GM13976 (cell line): ENCODE measurements at places on chromosomes 7 and 10.
A peak's percentile ranks its signal among the peaks of the same experiment; 100 is the strongest.

- DNase-seq, result no peak
Observed at GRCh38 chr10:75600833-75601232, 169.4 kb downstream of the LRMDA start.

GRCh38 chr7:137760111-137760510 is 86.7 kb downstream of the DGKI start:
- DNase-seq, result no peak

DNA sequence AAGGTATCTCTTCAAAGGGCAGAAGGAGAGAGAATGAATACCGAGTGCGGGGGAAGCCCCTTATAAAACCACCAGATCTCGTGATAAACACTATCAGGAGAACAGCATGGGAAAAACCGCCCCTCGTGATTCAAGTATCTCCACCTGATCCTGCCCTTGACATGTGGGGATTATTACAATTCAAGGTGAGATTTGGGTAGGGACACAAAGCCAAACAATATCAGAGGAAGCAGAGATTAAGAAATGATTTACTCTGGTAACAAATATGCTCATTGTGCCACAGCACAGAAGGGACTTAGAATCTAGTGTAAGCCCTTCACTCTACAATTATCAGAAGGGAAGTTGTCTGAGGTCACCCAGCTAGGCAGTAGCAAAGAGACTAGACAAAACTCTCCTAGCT is 40.1 kb upstream of the ZNRF2 start:
- DNase-seq, result no peak

DNA sequence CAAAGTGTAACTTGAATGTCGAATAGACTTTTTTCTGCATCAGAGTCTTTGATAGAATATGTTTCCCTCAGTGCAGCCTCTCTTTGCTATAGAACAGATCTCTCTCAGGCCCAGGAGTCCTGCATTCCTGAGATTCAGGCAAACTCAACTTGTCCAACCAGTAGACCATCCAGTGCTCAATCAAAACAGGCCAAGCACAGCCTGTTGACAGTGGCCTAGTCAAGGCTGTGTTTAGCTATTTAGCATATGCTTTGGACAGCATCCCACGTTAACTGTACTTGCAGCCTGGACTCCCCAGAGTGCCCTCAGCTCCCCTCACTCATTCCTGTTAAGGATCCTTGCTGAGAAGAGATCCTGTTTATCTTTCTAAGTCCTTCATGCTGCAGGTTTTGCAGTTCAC is 16.3 kb downstream of the OR6V1 start:
- DNase-seq, result no peak

DNA sequence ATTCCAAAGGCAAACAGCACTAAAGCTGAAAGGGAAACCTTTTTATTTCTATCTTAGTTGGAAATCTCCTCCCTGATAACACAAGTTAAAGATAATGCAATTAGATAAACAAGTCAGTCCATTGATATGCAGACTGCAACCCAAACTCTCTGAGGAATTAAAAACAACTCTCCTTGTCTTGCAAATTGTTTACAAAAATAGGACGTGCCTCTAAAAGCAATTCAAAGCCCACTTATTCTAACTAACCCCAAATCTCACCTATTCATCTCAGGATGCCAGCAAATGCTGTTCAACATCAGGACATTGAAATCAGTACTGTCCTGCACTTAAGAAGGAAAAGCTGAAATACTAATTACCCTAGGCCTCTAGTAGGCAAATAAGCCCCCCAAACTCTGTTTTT is 12.8 kb downstream of the SHTN1 start:
- no peak for DNase-seq

GRCh38 chr10:78745441-78745840 is 323.3 kb upstream of the ZMIZ1 start:
- DNase-seq, result no peak

GRCh38 chr7:108028111-108028510 is 25.1 kb upstream of the LAMB1 start:
- no peak for DNase-seq

- DNase-seq, result no peak
Observed at GRCh38 chr10:70890917-70891431, 2.6 kb upstream of the PCBD1 start.

DNA sequence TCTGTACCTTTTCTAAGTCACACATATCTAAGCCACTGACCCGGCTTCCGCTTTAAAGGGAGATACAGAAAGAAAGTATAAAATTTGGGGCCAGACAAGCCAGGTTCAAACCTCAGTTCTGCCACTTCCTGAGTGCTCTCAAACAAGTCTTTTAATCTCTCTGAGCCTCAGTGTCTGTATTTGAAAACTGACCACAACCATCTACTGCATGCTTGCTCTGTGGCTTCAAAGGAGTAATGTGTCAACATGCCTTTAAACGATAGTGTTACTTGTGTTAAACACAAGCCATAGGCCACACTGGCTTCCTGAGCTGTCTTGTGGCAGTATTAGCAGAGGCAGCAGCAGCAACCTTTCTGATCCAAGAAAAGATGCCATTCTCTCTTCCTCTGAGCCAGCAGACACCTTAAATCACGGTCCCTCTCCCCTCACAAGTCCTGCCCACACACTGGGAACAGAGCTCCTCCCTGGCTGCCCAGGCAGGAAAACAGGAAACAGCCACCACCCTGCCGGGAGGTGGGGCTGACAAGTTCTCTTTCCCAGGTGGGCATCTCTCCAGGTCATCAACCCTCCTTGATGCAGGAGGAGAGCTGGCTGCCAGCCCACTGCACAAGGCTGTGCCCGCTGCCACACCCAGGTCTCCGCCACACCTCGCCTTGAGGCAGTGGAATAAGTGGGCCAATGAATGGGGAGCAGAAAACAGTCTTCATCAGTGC is 10.7 kb downstream of the HIP1 start:
- peak; percentile 33 for DNase-seq

- DNase-seq, result no peak
Observed at GRCh38 chr7:66837661-66838060, 83.4 kb upstream of the TMEM248 start.

- DNase-seq, result no peak
Observed at GRCh38 chr7:141704112-141704511, 2.1 kb upstream of the DENND11 start.

- DNase-seq, result no peak
Observed at GRCh38 chr10:22874189-22874854, 53.5 kb upstream of the ARMC3 start.

DNA sequence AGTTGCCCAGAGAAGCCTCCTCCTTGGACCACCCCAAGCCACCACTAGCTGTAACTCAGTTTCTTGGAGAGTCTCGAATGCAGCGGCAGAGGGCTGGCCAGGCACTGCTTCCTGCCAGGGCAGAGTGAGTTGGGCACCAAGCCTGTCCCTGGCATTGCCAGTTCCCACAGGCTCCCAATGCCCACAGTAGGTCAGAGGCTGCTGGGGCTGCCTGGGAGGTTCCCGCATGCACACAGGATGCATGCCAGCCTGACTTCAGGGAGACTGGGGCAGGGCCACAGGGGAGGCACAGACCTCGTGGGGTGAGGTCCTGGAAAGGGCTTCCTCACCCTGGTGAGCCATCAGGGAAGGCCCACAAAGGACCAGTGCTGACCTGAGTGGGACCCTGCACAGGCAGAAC is 152.8 kb downstream of the ZNF248 start:
- DNase-seq, result no peak

- DNase-seq, result no peak
Observed at GRCh38 chr7:15087771-15088170, 185.2 kb upstream of the DGKB start.

GRCh38 chr10:60423920-60424319 is 34.2 kb upstream of the ANK3 start:
- no peak for DNase-seq

DNA sequence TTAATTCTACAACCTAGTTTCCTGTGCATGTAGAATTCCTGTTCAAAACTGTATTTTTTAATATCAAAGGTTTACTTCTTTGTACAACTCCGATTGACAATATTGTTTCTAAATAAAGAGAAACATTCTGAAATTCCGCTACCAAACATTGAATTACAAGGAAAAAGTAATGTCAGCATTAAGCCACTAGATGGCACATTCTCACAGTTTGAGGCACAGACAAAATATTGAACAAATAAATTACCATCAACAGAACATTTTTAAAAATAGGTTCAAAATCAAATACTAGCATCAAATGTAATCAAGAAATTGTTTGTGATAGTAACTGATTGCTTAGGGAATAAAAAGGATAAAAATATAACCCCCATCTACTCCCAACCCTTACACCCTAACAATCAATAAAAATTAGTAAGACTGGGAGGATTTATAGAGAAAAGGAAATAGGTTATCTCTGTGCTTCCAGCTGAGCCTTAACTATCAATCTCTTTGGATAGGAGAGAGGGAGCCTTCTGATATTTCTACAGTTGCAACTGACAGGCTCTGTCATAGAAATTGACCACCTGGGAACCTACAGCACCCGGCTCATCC is 86.6 kb upstream of the C7orf33 start:
- DNase-seq, result peak; percentile 44

DNA sequence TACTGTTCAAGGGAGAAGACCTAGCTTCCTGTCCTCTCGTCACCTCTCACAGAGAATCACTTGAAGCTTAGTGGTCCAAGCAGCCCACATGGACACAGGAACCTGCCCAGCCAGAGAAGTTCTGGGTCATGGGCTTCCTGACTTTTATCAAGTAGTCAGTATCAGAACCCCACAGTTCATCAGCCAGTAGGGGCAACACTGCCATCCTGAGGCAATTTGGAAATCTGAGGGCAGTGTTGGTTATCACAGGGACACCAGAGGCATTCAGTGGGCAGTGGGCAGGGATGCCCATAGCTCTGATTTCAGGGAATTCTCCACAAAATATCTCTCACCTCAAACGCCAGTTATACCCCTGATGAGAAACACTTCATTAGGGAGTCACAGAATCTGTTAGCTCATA is 22.5 kb upstream of the MGAM2 start:
- no peak for DNase-seq

DNA sequence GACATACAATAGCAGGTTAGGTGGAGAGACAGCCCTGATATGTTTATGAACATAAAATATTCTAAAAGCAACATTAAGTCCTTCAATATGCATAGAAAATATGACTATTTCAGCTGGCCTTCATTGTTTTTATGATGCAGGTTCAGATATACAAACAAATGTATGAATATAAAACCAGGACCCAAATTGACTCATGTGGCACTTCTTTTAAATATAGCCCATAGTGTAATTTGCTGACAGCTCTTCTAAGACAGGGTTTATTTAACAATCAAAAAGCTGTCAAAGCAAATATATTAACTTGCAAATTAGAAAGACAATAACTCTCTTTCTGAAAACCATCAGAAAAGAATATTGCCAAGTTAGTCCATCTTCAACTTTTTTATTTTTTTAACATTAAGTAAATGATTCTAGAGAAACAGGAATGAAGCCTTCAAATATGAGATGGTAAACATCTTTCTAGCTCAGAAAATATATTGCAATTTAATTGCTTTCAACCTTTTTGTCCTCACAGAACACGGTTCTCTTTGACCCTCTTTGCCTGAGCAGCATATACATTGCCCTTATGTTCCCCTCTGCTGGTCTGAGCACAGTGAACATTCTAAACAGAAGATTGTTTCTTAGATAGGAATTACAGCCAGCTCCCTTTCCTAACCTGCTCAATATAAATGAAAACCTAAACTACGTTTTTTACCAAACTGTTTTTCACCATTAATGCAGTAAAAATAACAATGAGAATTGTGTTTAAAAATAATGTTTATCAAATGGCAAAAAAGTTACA is 82.8 kb downstream of the CACNA2D1 start:
- no peak for DNase-seq

DNA sequence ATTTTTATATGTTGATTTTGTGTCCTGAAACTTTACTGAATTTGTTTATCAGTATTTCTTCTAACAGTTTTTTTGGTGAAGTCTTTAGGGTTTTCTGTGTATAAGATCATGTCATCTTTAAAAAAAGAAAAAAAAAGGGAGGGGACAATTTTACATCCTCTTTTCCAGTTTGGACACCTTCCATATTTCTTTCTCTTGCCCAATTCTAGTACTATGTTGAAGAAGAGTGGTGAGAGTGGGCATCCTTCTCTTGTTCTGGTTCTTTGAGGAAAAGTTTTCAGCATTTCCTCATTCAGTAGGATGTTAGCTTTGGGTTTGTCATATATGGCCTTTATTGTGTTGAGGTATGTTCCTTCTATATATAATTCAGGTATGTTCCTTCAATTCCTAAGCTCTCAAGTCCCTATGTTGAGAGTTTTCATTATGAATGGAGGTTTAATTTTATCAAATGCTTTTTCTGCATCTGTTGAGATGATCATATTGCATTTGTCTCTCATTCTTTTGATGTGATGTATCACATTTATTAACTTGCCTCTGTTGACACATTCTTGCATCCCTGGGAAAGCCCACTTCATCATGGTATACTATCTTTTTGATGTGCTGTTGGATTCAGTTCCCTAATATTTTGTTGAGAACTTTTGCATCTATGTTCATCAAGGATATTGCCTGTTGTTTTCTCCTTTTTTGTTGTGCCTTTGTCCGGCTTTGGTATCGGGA is 12.1 kb downstream of the TAS2R40 start:
- no peak for DNase-seq

GRCh38 chr7:106866298-106867281 is 1.5 kb downstream of the PIK3CG start:
- DNase-seq, result peak; percentile 36

DNA sequence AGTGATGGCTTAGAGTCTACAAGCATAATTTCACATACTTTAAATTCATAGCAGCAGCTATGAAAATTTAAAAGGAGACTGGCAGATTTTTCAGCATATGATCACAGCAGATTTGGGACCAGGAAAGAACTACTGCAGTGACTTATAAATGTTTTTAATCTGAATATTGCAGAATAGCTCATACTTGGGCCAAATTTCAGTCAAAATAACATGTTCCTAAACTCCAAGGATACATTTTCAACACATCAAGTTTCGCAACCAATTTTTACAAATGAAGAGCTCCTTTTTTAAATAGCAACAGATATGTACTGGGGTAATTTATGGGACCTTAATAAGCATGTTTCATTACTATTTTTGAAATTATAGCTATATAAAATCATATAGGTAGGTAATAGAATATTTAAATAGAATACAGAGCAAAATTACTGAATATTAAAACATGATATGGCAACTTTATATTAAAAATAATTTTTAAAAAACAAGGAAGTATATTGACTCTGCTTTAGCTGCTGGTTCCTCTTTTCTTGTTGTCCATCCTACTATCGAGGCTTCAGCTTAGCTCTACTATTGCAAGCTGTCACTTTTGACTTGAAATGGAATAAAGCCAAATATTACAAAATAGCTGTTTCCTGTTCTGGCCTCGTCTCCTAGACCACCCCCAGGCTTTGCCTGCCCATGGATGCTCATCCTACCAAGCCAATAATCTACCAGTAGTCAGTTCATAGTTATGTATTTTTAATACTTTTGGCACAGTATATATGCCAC is 123.1 kb downstream of the NRBF2 start:
- DNase-seq, result no peak

GRCh38 chr10:2301227-2301626 is 563.9 kb upstream of the ADARB2 start:
- DNase-seq, result no peak

DNA sequence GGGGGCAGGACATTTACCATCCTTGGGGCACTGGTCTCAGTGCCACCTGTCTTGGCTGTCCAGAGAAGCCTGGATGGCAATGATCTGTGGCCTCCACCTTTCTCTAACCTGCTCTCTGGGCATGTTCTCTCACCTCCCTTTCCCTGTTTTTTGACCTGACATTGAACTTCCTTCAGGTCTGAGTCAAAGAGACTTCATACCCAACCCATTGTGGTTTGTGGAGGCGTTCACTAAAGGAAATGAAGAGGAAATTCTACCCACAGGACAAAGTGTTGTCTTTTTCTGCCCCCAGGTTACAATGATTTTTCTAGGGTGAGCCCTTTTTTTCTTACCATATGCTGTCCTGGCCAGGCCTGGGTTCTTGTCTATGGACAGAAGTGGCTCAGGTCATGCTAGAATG is 76.6 kb downstream of the CYP26A1 start:
- DNase-seq, result no peak

- DNase-seq, result no peak
Observed at GRCh38 chr7:22695476-22696132, 31.4 kb upstream of the IL6 start.
